ENCODE measurements at places on chromosomes 6 and 20.
A peak's percentile ranks its signal among the peaks of the same experiment; 100 is the strongest.

GRCh38 chr6:110358553-110359160, 508 bp upstream of the METTL24 start:
- no peak for DNase-seq

DNA sequence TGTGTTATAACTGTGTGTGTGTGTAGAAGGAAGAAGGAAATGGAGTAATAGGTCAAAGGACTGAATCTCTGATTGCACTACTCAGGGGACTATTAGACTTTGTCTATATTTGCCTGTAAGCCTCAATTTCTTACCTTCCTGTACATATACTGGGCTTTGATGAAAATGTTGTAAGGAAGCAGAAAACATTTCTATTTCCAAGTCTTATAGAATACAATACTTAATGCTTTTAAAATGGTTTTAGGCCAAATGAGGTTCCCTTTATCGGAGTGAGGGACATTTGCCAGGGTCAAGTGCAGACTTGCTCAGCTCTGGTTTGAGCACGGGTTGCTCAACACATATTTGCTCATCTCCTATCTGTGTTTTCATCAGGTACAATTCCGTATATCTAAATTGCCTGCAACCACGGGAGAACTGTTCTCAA, 28.3 kb downstream of the MEP1A start:
- DNase-seq: no peak

DNA sequence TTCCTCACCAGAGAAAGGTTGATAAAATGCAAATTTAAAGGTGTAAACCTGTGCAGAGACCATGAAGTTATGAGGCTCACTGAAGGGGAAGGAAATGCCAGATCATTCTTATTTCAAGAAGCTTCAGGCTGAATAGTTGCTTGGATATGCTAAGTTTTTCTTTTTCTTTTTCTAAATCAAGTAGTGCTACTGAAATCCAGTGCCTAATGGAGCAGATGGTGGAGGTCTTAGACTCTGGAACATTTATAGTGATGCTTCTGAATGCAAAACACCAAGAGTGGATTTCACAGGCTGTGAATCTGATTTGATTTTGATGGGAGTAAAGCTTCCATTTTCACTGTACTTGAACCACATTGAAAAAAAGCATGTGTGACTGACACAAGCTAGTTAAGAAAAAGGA, 151.2 kb upstream of the BEND3 start:
- DNase-seq: no peak

DNA sequence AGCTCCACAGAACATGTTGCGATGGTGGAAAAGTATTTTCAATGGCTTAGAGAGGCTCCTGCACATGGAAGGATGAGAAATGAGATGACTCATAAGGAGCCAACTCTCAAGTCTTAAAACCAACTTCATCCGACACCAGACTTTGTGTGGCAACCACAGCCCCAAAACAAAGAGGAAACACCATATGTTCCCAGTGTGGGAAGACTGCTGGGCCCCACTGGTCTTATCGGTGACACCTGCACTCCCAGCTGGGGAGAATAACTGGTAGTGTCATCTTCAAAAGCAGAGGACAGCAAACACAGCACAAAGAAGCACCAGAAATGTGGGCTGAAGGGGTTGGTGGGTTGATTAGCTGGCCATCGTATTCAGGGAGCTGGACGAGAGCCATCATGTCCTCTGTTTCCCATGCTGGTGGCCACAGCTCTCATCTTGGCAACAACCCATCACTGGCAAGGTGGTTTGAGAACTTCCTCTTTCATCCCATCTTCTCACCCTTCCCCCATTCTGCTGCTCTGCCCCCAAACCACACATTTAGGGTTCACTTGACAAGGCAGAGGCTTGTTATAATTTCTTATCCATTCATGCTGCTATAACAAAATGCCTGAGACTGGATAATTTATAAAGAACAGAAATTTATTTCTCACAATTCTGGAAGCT, 46.0 kb upstream of the TASP1 start:
- no peak for DNase-seq

DNA sequence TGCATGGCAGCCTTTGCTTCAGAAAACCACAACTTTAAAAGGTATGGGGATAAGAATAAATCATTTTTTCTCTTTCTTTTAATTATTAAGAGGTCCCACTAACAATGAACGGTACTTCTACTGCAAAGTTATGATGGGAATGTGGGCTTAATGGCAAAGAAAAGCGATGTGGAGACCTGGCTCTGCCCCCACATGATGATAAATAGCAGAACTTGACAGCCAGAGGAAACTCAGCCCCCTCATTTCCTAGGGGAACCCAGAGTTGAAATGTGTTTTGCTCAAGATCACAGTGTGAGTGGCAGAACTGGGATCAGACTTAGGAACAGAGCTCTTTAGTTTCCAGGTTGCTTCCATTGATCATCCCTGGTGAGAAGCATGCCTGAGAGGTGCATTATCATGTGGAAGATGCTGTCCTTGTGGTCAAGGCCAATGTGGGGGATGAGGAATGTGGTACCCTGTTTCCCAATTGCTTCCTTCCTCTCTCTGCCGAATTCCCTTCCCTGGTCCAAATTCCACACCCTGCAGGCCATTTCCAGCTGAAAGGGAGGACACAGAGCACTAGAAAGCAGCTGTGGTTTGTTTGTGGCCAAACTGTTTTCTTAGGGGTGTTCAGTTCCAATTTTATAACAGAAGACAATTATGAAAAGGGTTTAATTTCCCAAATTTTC, 66.0 kb downstream of the BACH2 start:
- DNase-seq: peak; percentile 65

DNA sequence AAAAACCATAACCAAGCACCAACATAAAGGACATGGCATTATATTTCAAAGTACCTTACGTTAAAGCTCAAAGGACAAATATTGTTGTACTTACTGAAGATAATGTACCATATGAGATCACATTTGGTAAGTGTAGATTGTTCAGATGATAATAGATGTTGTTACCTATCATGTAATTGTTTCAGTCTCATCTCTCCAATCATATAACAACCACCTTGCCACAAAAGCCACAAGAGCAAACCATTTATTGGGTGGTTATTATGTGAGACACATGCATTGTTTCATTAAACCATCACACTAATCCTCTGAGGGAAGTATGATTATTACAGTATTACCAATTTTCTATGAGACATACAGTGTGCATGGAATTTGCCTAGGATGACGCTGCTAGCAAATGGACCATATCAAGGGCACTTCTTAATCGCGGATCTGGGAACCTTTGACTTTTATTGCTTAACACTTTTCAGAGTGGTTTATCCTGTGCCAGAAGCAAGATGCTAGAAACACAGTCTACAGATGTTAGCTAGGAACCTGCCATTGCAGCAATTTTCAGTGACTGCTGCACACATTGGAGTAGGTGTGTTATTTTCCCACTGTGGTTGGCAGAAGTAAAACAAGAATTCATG, 149.8 kb upstream of the AKIRIN2 start:
- DNase-seq: no peak

- DNase-seq: peak; percentile 19
These were observed 1.2 kb downstream of the ECI2 start for GRCh38 chr6:4133941-4134838.

GRCh38 chr6:42367353-42368011, 84.2 kb downstream of the TRERF1 start:
- DNase-seq: peak; percentile 7

DNA sequence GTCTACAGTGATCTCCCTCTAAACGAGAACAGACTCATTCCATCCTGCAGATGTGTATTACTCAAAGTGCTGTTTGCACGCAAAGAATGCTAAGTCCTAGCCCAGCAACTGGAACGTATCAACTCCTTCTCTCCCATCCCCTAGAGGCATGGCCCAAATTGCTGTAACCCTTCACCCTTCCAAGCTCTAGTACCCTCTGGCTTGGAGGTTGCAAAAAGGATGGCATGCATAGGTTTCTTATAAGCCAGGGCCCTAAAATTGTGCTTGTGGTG, 71.5 kb upstream of the TGM3 start:
- DNase-seq: no peak

DNA sequence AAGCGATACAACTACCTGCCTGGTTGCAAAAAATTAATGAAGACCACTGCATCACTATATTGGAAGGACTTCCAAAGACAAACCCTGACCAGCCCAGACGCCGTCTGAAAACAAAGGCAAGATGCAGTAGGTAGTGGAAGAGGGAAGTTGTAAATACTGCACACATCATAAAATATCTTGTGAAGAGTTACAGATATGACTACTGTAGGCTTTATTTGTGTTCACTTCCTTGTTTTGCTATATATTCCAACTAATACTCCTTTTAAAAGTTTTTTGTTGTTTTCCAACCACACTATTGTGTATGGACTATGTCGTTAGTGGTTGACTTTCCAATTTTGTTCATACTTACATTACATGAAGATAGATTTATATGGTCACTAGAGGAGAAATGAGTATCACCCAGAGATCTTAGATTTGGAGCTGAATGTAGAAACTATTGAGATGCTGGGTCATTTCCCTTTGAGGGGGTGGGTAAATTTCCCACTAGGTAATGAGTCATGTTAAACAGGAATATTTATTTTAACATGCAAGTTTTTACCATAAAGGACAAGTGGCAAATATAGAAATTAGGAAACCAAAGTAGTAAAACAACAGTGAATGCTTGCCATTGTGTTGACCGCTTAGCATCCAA, 16.6 kb upstream of the TXLNB start:
- DNase-seq: no peak

GRCh38 chr6:130259140-130259539, 36.4 kb upstream of the SAMD3 start:
- DNase-seq: no peak

GRCh38 chr6:72976484-72976883, 248.8 kb downstream of the KHDC1L start:
- DNase-seq: no peak

- peak; percentile 4 for DNase-seq
These were observed 11.8 kb upstream of the SNRPC start for GRCh38 chr6:34745277-34746103.

GRCh38 chr6:118371955-118372354, 176.1 kb upstream of the PLN start:
- DNase-seq: no peak

- DNase-seq: peak; percentile 41
These were observed 1.3 kb downstream of the RIPOR3 start for GRCh38 chr20:50689864-50690649.

DNA sequence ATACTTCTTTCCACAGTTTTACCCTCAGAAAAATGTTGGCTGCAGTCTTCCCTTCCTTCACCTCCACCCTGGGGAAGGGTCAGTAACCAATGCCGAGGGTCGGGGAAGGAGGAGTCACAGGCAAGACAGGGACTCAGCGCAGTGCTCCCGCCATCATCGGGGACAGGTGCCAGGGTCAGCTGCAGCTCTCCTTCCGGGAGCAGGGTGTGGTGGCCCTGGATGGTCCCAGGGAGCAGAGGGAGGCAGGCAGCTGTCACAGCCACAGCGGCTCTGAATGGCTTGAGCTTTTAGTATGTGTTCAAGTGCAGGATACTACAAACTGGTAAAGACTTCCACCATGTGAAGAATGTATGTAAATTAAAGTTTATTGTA, 26.0 kb upstream of the PI16 start:
- DNase-seq: no peak

- DNase-seq: no peak
These were observed 8.8 kb downstream of the SLC17A2 start for GRCh38 chr6:25921525-25922203.

GRCh38 chr6:44180886-44181285, 22.3 kb downstream of the CAPN11 start:
- DNase-seq: no peak

GRCh38 chr6:11824986-11825385, 46.4 kb upstream of the ADTRP start:
- DNase-seq: peak; percentile 29

DNA sequence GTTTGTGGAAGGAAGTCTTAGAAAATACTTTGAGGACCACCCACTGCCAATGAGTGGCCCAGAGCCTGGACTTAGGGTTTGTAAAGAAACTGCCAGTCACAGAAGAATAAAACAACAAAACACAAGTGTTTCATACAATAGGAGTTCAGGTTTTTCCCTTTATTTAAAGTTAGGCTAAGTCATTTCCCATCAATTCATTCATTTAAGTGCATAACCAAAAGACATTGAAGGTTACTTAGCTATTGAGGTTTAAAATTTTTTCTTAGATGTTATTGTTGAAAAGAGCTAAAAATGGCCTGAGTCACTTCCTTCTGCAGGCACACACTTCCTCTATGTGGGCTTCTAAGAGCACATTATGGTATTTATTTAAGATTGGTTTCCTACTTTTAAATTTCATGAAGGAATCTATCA, 54.2 kb downstream of the ARMC2 start:
- no peak for DNase-seq

DNA sequence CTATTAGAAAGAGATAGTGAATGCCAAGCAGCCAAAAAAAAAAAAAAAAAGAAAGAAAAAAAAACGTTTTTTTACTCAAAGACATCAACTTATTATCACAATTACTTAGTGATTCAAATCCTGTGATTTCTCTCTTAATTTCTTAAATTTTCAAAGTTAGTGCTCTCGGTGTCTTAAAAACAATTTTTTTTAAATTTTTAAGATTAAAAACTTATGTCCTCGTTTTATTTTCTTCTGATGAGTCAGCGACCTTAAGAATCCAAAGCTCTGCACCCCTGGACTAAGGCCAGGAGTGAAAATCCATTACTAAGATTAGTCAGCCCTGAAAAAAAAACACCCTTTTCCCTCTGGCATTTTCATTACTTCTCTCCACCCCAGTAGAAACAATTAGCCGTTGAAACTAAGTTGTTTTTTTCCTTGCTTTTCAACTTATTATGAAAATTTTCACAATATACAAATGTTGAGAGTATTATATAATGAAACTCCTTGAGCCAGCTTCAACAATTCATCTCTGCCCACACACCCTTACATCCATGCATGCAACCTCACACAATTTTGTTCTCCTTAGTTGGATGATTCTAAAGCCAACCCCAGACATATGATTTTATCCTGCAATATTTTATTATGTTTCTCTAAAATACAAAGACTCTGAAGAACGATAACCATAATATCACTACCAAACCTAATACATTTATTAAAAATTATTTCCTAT, 85.6 kb upstream of the CARMIL1 start:
- peak; percentile 98 for DNase-seq
